Hepatic stellate cell (primary cell): ENCODE measurements at places on chromosomes 6 and 20.

DNA sequence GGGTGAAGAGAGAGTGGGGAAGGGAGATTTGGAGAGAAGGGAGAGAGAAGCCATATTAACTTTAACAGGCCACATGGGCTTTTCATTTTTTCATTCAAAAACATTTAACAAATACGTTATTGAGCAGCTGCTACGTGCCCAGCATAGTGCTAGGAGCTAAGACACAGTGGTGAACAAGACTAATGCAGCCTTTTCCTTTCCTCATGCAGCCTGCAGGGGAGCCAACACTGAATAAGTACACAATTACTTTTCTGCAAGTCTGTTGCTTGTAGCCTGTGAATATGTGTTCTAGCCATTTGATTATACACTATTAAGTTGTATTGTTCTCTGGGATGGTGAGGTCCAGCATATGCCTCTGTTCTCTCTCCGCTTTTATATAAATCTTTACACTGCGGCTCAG lies 1.9 kb upstream of the BLOC1S5 start:
- no peak for DNase-seq

DNA sequence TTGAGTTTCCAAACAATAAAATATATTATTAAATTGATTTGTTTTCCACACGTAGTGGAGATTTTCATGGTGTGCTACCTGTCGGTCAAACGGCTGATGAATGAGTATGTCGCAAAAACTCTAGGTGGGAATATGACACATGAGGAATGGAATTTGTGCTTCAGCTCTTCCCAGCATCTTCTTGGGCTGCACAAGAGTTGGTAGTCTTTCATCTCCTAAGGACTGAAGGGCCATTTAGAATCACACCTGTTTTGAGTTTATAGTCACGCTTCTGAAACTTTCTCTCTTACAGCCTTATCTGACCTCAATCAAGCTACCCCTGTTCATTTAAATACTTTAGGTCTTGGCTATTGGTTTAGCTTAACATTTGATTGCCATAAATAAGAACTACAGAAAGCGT lies 157.7 kb upstream of the AKAP12 start:
- no peak for DNase-seq

DNA sequence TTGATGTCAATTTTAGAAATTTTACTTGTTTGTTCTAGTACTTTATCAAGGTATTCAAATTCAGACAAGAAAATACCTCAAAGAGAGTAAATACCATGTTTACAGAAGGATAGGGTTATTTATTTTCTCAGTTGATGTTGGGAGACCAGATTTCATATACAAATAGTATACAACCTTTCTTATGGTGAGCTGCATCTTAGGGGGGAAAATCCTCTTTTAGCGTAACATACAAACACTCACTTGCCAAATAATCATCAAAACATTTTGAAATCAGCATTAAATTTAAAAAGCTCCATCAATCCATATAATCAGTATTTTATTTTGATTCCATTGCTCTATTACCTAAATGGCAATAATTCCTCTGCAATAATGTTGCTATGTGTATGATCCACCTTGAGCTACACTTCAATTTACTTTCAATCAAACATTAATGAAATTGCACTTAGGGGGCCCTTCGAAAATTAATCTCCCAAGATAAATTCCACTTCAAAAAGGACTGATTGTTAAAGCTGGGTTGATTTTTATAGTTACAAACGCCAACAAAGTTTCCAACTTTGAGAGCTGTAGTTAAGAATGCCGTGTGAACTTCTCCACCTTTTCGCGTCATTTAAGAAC lies 2.2 kb downstream of the NKX2-4 start:
- DNase-seq = no peak

DNA sequence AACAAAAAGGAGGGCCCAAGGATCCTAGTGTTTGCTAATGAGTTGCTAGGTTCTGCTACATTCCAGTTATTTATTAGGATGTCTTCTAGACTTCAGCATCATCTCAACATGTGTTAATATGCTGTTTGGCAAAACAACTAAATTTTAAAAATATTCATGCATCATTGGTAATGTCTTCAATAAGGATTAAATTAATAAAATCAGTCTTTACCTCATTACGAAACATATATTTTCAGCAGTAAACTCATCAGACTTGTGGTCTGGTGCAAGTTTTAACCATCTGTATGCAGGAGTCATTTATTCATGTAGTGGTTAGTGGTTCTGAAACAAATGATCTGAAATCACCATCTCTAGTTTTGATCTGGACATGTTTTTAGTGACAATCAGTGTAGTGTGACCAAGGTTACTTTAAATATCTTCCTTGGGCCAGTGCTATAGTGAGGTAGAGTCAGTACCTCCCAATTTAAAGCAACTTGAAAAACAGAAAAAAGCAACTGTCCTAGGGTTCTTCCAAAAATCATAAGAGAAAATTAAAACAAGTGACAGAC lies 85.0 kb upstream of the KCNK16 start:
- no peak for DNase-seq

DNA sequence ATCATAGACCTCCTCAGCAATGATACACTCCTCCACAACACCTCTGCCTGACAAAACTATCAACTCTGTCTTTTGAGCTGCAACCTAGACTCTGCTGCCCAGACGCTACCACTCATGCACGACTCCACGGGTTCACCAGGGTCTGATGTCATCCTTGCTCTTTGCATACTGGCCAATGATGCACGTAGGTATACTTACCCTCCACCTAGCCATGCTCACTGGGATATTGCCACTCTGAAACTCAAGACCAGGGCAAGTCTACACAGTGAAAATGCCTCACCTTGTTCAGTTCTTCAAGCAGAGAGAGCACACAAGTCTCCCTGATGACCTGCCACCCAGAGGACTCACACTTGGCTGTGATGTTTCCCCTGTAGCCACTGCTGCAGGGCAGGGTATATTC lies 27.7 kb downstream of the ADGRF1 start:
- no peak for DNase-seq

GRCh38 chr6:119669221-119669620 lies 319.7 kb upstream of the MAN1A1 start:
- DNase-seq = peak; percentile 2

DNA sequence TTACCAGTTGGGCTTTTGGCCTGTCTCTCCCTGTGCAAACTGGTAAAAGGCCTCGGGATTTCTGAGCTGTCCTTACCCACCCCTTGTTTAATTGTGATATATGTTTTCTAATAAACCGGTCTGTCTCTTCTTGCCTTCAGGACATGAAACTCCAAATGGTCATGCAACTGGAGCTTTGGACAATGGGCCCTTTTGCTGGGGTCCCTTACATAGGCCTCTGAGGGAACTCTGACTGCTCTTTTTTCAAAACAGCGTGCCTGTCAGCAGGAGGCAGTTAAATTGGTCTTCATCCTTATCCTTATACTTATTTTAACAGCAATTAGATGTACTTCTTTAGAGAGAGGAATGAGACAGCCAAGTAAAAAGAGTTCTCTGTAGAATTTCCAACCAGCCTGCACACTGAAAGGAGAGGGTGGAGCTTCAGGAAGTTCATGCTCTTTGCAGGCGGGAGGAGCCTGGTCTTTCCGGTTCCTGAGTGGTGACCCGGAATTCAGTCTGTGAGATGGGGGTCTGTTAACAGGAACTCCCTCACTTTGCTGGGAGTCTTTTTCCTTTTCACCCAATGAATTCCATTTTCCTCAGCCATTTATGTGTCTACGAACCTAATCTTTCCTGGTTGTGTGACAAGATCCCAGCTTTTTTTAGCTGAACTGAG lies 299.6 kb upstream of the GJE1 start:
- no peak for DNase-seq

GRCh38 chr20:57391439-57392301 lies 474 bp downstream of the RBM38 start:
- no peak for DNase-seq

GRCh38 chr6:118297821-118298220 lies 250.3 kb upstream of the PLN start:
- no peak for DNase-seq

- no peak for DNase-seq
Measured at GRCh38 chr6:6683969-6684833, 95.7 kb downstream of the LY86 start.

GRCh38 chr20:49420292-49420691 lies 62.2 kb downstream of the KCNB1 start:
- DNase-seq = no peak

GRCh38 chr20:50227506-50227905 lies 36.9 kb downstream of the CEBPB start:
- no peak for DNase-seq

DNA sequence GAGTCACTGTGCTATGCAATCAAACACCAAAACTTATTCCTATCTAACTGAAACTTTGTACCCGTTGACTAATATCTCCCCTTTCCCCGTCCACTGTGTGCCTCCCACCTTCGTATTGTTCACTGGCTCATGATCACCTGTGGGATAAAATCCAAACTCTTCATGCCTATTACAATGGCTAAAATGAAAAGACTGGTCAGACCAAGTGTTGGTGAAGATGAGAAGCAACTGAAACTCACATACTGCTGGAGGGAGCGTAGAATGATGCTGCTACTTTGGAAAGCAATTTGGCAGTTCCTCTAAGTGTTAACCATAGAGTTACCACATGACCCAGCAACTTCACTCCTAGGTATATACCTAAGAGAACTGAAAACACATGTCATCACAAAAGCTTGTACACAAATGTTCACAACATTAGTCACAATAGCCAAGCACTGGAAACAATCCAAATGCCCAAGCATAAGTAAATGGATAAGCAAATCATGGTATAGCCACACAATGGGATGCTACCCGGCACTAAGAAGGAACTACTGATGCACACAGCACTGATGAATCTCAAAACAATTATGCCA lies 13.1 kb downstream of the RPS10 start:
- no peak for DNase-seq

- no peak for DNase-seq
Measured at GRCh38 chr6:7377961-7378360, 11.6 kb downstream of the CAGE1 start.

- no peak for DNase-seq
Measured at GRCh38 chr6:50301307-50301706, 251.6 kb upstream of the DEFB112 start.

- no peak for DNase-seq
Measured at GRCh38 chr20:51211191-51211590, 188.3 kb upstream of the KCNG1 start.

DNA sequence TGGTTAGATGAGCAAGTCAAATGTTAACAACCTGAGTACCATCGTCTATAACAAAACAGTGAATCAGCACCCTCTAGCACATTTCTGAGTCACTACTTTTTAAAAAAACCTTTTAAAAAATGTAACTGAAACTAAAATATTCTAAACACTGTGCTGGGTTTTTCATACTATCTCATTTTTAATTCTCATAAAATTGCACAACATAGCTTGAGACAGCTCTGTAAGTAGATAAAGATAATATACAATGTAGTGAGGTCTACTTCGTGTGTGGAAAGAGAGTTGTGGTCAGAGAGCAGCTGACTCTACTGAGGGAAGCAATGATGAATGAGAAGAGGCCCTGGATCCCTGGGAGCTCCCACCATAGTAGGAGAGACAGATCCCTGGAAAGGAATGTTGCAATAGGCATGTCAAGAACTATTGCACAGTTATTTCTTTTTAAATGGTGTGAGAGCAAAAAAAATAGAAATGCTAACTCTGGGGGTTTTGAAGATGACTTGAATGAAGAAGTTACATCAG lies 13.6 kb upstream of the CALHM6 start:
- DNase-seq = peak; percentile 84

GRCh38 chr6:108684771-108685329 lies 124.1 kb downstream of the FOXO3 start:
- DNase-seq = no peak

- DNase-seq = no peak
Measured at GRCh38 chr6:6925391-6926164, 182.2 kb upstream of the RREB1 start.

DNA sequence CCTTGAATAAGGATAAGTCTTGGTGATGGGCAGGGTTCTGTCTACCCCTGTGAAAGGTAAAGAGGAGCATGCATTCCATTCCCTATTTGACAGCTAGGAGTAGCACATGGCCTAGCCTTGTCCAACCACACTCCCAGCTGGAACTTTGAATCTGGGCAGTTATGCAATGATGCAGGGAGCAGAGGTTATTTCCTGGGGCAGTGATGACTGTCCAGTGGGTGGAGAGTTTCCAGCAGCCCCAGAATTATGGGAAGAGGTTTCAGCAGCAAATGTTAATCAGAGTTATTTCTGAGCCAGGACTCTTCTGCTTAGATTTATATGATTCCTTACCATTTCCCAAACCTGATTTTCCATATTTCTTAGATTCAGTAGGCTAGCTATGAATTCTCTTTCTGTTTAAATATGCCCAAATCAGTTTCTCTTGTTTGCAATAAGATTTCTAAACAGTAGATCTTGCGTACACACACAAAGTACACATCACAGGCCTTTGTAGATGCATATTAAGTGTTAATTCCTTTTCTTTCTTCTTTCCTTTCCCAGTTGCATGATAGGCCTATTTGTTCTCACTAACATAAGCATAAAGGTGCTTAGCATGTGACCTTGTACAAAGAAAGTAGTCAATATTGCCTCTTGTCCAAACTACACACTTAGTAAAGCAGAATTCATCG lies 17.3 kb upstream of the TXLNB start:
- peak; percentile 43 for DNase-seq

GRCh38 chr20:9493803-9494202 lies 20.6 kb upstream of the LAMP5 start:
- DNase-seq = no peak

DNA sequence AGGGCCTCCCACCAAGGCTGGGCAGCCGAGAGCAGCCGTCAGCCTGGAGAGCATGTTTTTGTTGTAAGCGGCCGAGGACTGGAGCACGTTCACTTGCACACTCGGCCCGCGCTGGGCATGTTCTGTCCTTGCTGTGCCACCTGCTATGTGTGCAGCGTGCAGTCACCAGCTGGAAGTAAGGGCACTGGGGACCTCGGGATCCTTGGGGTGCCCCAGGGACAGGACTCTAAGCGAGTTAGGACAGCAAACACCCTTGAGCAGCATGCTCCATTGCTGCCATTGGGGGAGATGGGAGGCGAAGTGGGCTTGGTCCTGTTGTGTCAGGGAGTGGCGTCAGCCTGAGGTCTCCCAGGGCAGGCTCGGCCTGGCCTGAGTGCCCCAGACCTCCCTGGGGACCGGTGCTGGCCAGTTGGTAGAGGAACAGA lies 18.6 kb downstream of the DYNLT1 start:
- DNase-seq = no peak

DNA sequence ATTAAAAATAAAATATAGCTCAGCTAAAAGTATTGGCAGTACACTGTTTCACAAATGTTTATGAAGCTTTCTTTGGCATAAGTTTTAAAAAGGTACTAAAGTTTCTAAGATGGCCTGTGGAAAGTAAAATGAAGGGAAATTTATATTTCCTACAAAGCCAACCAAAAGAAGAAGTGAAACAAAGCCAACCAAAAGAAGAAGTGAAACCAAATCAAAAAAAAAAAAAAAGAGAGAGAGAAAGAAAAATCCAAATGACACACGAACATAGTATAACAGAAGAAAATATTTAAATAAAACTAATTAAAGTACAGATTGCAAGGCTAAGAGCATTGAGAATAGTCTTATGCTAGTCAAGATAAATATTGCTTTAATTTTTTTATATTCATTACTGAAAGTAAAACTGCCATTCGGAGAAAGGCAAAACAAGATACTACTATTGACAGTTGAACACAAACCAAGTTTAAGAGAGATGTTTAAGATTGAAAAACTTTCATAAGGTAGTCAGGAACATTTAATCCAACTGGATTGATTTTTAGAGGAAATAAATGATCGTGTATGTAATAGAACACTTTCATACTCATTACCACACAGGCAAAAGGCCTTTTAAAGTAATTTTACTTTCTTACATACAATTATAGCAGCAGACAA lies 12.8 kb upstream of the KHDRBS2 start:
- no peak for DNase-seq
